Pons (tissue), 1 donor: ENCODE measurements at places on chromosomes 2 and 18.

GRCh38 chr18:46891742-46892214 lies 25.5 kb downstream of the PIAS2 start:
- DNase-seq, result no peak

DNA sequence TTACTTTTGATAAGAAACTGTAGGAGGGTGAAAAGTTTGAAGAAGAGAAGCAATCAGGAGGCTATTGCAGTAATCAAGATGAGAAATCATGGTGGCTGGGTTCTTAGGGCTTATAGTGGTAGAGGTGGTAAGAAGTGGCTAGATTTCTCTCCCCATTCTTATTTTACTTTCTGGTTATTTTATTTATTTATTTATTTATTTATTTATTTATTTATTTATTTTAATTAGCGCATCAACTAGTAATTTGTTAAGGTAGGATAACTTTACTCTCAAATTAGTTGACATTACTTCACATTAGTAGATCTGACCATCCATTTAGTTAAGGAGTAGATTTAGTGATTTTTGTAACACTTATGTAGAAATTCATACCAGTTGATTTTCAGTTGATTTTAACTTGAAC lies 77.4 kb downstream of the PIK3C3 start:
- DNase-seq, result no peak

GRCh38 chr2:74843433-74843832 lies 9.5 kb downstream of the HK2 start:
- DNase-seq, result no peak

GRCh38 chr2:197937814-197938213 lies 133.4 kb downstream of the PLCL1 start:
- no peak for DNase-seq

GRCh38 chr18:75211953-75212750 lies 1.6 kb downstream of the TSHZ1 start:
- no peak for DNase-seq

- no peak for DNase-seq
Measured at GRCh38 chr18:48296581-48296980, 112.6 kb downstream of the ZBTB7C start.

DNA sequence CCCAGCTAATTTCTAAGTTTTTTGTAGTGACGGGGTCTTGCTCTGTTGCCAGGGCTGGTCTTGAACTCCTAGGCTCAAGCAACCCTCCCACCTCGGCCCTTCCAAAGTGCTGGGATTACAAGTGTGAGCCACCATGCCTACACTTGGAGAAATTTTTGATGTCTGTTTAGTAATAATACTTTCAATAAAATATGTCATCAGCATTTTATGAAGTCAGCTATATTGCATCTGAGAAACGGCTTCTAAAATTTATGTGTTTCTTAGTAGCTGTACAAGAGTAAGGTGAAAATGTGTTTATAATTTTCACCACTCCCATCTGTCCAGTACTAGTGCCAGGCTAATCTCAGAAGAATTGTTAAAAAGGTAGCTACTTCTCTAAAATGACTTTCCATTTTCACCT lies 46.8 kb downstream of the GULP1 start:
- DNase-seq, result no peak

GRCh38 chr2:204274991-204275390 lies 270.3 kb upstream of the PARD3B start:
- peak; percentile 98 for DNase-seq

- DNase-seq, result peak; percentile 31
Measured at GRCh38 chr2:26034637-26034992, 731 bp downstream of the RAB10 start.

- no peak for DNase-seq
Measured at GRCh38 chr2:128298286-128298685, 20.4 kb downstream of the HS6ST1 start.

GRCh38 chr2:143968360-143968759 lies 551.6 kb downstream of the ZEB2 start:
- DNase-seq, result no peak

DNA sequence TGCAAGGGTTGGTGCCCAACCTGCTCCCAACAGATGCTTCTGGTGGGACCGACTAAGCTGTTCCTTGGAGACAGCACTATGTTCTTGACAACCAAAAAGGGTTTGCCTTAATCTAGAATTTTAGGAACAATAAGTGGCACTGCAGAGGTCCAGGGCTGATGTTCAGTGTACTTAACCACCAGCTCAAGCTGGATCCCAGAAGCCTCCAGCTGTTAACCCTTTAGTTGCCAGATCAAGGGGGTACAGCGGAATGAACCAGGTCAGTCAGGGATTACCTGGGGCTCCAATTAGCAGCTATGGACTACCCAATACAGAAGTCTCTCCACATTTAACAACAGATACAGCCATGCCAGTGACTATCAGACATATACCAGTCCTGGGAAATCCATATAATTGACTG lies 3.5 kb downstream of the GPR75 start:
- DNase-seq, result no peak

DNA sequence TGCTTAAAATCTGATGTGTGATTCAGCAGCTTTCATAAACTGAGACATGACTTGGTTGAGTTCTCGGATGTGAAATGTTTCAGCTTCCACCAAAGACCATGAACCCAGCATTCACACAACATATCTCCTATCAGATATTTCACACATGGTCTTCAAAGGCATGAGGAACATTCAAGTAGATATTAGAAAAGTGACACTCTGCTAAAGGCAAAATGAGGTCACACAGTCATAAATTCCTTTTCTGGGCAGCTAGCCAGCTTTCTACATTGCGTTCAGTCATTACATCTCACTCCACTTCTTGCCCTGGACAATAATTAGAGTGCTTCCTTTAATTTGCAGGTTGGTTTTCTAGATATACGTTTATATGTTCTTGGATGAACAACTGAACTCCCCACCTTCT lies 96.7 kb downstream of the GAREM1 start:
- no peak for DNase-seq

GRCh38 chr2:40432921-40433483 lies 18.9 kb downstream of the SLC8A1 start:
- DNase-seq, result no peak

- no peak for DNase-seq
Measured at GRCh38 chr2:188114014-188114413, 177.7 kb upstream of the GULP1 start.

DNA sequence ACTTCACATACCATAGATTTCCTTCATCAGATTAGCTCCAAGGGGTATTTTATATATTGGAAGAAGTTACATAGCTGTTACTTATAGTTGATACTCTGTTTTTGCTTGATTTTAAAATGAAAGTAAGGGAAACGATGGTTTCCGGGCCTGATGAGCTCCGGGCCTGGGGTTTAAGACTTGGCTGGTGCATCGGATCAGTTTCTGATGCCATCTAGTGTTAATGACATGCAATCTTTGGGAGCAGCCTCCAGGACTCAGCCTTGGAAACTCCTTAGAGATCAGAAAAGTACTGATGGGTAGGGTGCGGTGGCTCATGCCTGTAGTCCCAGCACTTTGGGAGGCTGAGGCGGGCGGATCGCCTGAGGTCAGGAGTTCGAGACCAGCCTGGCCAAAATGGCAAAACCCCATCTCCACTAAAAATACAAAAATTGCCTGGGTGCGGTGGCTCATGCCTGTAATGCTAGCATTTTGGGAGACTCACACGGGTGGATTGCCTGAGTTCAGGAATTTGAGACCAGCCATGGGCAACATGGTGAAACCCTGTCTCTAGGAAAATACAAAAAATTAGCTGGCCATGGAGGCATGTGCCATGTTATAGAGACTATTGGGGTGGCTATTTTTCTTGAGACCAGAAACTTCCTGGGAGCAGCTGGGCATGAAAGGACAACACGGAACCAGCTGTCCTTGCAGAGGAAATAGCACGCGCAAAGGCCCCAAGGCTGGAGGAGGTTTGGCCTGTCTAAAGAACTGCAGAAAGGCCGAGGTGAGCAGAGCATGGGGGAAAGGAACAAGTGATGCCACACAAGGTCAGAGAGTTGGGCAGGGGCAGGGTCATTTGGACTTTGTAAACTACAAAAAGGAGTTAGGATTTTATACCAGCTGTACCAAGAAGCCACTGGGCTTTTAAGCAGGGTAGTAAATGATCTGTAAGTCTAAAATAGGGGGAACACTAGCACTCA lies 46.9 kb upstream of the CNOT11 start:
- peak; percentile 72 for DNase-seq

- no peak for DNase-seq
Measured at GRCh38 chr18:47457614-47458013, 206.2 kb upstream of the SKOR2 start.

DNA sequence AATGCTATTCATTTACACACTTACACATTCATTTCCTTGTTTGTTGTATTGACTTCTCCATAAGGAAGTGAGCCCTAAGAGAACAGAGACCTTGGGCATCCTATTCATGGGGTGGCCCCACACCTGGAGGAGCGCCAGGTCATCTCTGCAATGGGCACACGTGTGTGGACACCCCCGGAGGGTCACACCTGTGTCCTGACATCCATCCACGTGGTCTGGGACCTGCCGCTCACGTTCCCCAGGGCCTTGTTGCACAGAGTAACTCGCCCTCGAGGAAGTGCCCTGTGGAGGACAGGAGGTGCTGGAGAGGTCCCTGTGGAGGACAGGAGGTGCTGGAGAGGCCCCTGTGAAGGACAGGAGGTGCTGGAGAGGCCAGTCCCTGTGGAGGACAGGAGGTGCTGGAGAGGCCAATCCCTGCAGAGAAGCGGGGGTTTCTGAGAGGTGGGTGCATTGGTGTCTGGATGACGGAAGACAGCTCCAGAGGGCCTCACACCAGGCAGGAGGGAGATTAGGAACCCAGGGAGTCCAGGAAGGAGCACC lies 73.2 kb upstream of the GPC1 start:
- no peak for DNase-seq
